AG08396 (cell line): ENCODE measurements at places on chromosomes 5 and 9.
A peak's percentile ranks its signal among the peaks of the same experiment; 100 is the strongest.

DNA sequence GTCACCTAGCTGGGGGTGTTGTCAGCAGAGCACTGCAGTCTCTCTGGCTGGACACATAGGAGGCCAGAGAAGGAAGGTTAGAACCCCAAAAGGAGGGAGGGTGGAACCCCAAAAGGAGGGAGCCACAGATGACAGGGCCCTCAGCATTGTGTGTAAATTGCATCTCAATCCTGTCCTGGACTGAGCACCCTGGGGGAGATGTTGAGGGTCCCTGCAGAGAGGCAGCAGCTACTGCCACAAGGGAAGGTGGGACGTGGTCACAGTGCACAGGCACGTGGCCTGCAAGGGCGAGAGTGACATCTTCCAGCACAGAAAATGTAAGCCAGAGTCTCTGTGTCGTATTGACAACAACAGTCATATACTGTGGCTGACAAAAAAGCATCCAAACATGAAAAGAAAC is 36.5 kb upstream of the CEP72 start:
- DNase-seq, result no peak

DNA sequence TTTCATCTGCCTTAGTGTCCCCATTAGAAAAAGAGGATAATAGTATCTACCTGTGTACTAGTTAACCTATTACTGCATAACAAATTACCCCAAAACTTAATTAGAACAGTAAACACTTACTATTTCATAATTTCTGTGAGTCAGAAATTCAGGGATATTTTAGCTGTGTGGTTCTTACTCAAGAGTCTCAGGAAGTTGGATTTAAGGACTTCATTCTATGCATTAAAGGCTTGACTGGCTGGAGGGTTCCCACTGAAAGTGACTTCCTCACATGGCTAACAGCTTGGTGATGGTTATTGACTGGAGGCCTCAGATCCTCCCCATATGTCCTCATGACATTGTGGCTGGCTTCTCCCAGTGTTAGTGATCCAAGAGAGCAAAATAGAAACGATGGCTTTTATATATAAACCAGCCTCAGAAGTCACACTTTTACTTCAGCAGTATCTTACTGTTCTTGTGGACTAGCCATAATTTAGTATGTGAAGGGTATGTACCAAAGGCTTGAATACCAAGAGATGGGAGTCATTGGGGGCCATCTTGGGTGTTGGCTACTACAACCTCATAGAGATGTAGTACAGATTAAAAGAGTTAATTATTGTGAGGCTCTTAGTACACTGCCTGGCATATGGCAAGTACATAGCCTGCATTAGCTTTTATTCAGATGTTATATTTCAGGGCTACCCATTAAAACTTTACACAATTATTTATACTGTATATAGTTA is 9.9 kb downstream of the RAD23B start:
- no peak for DNase-seq

GRCh38 chr5:56900858-56901578 is 8.4 kb upstream of the SETD9 start:
- peak; percentile 39 for DNase-seq

GRCh38 chr5:135743181-135743580 is 91.3 kb upstream of the SLC25A48 start:
- DNase-seq, result no peak

DNA sequence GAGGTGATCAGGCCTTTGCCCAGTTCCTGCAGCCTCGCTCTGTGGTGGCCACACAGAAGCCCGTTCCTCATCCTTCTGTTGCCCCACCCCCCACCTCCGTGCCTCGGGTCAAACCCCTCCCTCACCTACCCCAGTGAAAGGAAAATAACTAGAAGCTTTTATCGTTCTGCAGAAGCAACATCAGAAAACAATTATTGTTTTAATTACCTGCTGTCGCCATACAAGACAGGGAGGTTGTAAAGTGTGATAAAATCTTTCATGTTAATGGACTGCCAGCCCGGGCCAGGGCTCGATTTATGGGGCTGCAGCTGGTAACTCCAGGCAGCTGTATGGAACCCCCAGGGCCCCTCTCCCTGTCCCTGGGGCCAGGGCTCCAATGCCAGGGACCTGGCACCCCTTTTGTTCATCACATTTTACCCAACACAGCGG is 20.6 kb downstream of the UNC5A start:
- no peak for DNase-seq

DNA sequence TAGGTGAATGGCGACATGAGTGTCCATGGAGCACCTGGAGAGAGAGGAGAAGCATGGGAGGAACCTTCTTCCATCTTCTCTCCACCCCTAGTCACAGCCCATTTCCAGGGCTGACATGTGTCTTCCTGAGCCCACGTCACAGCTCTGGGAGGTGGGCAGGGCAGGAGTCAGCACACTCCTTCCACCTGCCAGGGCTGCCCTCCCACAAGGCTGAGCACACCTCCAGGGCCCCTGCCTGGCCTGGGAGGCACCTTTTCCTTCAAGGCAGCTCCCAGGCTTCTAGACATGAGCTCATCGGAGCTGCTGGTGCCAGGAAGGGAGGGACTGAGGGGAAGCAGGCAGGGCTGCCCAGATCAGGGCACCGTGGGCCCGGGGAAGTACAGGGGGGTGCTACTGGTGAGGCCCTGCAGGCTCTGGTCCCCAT is 13.6 kb upstream of the SYNPO start:
- no peak for DNase-seq

GRCh38 chr5:160970605-160971191 is 118.7 kb upstream of the ATP10B start:
- DNase-seq, result no peak

DNA sequence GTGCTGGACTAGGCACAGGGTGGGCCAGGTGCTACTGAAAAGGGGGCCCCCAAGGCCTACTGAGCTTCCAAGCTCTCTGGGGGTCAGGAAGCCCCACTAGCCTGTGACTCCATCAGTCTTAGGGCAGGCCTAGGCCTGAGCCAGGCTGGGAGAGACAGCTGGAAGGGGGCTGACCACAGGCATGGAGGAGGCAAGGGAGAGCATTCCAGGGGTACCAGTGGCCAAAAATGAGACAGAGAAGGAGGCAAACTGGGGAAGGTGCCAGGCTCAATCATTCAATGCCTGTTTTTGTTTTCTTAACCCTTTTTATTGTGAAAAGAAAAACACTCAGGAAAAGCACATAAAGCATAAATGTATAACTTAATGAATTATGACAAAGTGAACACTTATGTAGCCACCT is 26.2 kb upstream of the TCF7 start:
- peak; percentile 61 for DNase-seq

GRCh38 chr5:72508241-72509170 is 1.3 kb upstream of the ZNF366 start:
- DNase-seq, result no peak

DNA sequence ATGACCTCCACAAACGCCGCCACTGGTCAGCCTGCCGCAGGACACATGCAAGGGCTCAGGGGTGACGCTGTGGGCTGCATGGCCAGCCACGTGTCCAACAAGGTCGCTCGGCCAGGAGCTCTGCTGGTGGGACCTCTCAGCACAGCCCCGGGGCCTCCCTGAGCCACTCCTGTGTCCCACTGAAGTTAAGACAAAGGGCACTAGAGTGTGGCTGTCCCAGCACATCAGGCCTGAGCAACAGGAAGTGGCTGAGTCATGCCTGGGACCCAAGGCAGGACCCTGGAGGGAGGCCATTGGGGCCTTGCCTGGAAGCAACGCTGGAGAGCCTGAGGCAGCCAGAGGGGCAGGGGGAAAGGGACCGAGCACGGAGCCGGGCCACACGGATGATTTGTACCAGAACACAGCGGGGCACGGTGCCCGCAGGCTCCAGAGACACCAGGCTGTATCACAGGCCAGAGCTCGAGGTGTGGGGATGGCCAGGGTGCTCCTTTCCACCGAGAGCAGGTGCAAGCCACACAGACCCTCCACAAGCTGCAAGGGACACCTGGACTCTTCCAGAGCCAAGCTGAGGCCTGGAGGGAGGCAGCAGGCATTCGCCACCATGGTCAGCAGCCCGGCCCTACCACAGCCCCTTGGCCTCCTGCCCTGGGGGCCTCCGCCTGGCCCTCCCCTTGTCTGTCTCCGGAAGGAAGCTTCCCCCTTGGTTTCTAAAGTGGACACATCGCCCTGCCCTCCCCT is 6.5 kb upstream of the TMEM210 start:
- DNase-seq, result no peak

DNA sequence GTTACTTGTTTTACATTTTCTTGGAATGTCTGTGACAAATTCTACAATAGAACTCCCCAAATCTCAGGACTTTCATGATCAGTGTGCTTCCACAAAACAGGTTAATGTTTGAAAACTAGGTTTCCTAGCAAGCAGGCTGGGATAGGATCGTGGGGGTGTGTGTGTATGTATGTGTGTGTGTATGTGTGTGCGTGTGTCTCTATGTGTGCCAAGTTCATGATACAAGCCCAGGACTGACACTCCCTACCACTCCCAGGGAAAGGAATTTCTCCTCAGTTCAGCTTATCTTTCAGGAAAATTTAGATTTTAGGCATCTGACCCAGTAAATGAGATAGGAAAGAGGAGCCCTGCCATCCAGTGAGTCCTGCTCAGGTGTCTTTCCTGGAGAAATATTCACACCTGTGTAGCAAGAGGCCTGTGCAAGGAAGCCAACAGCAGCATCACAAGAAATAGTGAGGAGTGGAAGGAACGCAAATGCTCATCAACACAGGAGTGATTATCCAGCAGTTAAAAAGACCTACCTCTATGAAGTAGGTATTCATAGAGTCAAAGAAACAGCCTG is 13.8 kb upstream of the ABLIM3 start:
- DNase-seq, result no peak

- DNase-seq, result no peak
Measured at GRCh38 chr9:14941501-14942405, 31.5 kb upstream of the FREM1 start.

- DNase-seq, result peak; percentile 58
Measured at GRCh38 chr5:177972613-177973012, 23.4 kb downstream of the PROP1 start.

DNA sequence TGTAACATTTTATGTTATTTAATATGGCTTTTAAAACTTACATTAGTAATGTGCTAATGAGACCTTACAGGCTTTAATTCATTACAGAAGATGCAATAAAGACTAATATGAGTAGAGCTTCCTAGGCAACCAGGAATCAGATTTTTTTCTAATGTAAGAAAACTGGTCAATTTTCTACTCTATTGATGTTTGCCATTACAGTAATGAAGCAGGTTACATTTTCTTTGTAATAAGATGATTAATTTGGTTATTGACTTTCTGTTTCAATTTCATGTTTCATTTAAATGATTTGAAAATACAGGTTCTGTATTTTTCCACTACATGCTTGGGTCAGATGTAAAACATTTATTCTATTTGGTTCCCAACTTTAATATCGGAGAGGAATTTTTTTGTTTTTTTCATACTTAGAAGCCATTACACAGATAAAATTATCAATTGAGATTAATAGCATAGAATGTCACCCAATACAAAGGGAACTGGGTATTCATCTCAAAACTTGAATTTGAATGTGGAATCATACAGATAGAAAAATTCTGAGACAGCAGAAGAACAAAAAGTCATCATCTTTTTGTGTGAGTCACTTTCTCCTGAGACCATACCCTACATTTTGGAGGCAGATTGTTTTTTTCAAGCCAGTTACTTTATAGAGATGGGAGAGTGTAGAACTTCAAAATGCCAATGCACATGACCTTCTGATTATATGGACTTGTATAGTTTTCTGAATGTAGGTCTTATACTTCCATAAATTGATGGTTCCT is 133.6 kb upstream of the HMHB1 start:
- DNase-seq, result no peak

- peak; percentile 73 for DNase-seq
Measured at GRCh38 chr9:110050925-110051355, 157.0 kb downstream of the C9orf152 start.

DNA sequence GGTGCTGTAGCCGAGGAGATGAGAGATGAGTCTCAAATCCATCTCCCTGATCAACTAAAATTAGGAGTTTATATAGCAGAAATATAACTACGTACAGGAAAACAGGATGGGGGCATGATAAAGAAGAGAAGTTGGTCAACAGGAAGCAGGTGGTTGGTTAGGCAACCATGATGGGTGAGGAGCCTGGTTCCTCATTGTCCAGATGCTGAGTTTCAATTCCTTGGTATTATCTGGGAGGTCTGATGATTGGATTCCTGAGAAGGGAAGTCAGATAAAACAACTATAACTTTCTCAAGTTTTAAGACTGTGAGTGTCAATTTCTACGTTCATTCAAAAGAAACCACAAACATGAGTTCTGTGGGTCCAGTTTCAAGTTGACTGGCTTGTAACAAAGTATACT is 323.9 kb downstream of the MTRR start:
- no peak for DNase-seq

DNA sequence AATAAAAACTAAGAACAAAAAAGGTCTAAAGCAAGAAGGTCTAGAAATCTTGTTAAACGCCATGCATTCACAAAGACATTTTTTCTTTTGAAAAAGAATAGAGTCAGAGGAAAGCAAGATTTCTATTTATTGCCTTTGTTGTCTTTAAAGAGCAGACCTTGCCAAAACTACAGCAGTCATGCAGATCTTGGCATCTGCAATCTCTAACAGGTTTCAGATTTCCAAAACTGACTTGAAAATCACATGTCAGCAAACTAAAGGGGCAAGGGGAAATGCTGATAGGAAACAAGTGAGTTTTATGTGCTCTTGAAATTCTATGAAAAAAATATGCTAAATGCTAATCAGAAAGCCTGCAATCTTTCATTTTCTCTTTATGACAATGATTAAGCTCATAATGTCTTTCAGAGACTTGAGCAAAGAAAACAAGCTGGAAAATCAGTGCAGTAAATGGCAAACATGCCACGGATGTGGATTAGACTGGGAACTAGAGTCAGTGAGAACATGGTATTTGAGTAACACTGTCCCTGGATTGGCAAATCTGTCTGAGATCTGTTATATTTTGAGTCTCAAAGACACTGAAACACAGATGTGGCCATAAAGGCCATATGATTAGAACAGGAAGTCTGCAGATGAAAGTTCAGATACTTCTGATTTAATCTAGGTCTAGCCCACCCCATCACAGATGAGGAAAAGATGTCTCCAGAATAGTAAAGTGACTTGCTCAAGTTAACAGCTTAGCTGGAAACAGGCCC is 361.4 kb upstream of the RPS23 start:
- DNase-seq, result no peak

DNA sequence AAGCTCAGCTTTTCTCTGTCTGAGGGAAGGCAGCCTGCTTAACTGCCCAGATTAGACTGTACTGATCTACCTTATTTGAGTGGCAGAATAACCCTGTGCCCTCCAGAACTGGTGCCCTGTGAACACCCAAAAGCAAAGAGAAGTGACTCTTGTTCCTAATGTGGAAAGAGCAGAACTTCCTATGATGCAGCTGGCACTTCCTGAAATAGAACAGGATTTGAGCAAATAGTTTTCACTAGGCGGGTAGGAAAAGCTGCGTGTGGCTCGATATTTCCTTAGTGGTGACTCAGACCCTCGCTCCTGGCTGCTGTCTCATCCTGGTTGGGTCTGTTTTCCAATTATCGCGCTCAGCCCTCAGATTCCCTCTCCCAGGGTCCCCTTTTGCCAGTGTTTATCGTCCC is 89.9 kb downstream of the SH3TC2 start:
- peak; percentile 75 for DNase-seq
